ENCODE measurements at places on chromosomes 12 and 14. TPM values are rescaled to one million over a fixed set of nuclear protein-coding genes. Genes with fewer than 3 reads are reported as not detected.

Gene TAMALIN
- total RNA-seq = 117 TPM

- DNase-seq = no peak
Measured at GRCh38 chr12:3531496-3531895, 40.5 kb downstream of the PRMT8 start.

DNA sequence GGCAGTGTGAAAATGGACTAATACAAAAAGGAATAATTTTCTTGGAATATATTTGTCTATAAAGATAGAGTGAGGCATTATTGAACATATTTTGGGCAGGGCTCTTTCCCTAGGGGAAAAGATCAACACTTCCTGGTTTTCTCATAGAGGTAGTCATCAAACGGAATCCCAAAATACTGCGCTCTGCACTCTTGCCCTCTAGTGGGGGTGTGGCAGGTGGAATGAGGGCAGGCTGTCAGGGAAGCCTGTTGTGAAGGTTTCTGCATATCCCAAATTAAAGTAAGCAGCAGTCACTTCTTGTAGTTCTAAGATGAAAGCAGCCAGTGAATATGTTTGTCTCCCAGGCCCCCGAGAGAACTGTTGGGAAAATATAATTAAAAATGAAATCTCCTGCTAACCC, 666.8 kb upstream of the TMEM132C start:
- no peak for DNase-seq

GRCh38 chr12:18551701-18552100, 186.1 kb downstream of the PLCZ1 start:
- DNase-seq = no peak
